ENCODE measurements at places on chromosomes 12 and 14.

GRCh38 chr12:34347367-34347766 lies 325.1 kb downstream of the ALG10 start:
- DNase-seq, result peak; percentile 28

DNA sequence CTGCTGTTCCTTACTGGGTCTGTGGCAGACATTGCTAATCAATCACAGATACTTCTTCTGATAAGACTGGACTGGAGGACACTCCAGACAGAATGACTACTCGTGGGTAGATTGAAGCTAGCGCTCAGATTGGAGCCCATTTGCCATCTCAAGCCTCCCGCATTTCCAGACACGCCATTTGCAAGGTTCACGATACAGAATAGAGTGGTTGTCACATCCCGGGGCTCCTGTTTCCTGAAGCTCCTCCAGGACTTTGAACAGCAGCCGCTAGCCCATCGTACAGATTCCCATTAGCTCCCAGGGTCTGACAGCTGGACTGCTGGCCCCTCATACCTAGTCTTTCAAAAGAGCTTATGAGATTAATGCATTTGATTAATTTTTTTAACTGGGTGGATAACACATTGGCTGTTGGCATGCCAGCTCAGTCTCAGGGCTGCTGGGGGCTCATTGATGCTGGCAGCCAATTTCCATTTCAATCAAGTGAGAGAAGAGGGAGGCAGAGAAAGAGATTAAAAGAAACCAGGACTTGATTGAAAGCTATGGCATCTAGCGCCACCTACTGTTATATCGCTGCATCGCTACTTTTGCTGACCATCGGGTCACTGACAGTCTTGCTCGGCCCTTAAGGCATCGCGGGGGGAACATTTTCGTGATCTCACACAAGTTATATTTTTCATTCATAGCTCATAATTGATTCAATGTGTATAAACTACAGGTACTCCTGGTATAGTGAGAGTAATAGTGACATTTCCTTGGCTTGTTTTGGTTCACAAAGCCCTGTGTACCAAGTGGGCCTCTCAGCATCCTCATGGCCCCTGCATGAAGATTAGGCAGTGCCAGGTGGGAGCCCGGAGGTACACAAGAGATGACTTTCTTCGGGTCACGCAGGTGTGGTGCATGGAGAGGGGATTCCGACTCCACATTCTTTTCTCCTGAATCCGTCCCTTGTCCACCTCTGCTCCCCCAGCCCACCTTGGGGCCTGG lies 78.6 kb downstream of the CCDC60 start:
- peak; percentile 75 for DNase-seq

DNA sequence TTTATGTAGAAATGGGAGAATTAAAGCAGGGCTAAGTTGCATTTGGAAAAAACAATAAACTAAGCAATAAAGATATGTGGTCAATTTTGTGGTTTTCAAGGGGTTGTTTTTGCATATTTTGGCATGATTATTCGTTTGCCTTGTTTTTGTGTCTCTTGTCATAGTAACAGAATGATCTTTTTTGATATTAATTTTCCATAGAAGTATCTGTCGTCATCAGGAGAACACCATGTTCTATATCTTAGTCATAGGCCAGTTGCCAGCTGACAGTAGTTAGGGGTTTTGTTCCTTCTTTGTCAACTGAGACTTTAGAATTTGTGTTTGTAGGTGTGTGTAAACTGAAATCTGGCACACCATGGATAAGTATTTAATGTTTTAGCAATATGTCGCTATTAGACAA lies 1354.8 kb downstream of the LRFN5 start:
- no peak for DNase-seq

GRCh38 chr14:63672417-63673180 lies 30.9 kb upstream of the WDR89 start:
- no peak for DNase-seq

- no peak for DNase-seq
These were observed 18.7 kb upstream of the YBX3 start for GRCh38 chr12:10741845-10742244.

- DNase-seq, result no peak
These were observed 18.6 kb upstream of the KRT77 start for GRCh38 chr12:52721838-52722470.

DNA sequence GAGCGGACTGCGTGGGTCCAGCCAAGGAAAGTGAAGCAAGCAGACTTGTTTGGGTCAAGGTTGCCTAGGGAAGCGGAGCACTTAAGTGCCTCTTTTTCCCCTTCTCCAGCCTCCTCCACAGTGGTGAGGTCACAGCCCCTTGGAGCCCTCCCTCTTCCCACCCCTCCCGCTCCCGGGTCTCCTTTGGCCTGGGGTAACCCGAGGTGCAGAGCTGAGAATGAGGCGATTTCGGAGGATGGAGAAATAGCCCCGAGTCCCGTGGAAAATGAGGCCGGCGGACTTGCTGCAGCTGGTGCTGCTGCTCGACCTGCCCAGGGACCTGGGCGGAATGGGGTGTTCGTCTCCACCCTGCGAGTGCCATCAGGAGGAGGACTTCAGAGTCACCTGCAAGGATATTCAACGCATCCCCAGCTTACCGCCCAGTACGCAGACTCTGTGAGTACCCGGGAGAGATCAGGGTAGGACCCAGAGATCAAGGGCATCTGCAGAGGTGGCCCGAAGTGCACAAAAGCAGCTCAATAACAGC lies at the start of gene TSHR:
TSS of gene TSHR (plus strand) at position 206 of the 526 bp plus-strand sequence. CDS start at position 266, 60 bp downstream.
- DNase-seq, result peak; percentile 31

- DNase-seq, result no peak
These were observed 174.2 kb upstream of the SLC38A2 start for GRCh38 chr12:46546634-46547273.

DNA sequence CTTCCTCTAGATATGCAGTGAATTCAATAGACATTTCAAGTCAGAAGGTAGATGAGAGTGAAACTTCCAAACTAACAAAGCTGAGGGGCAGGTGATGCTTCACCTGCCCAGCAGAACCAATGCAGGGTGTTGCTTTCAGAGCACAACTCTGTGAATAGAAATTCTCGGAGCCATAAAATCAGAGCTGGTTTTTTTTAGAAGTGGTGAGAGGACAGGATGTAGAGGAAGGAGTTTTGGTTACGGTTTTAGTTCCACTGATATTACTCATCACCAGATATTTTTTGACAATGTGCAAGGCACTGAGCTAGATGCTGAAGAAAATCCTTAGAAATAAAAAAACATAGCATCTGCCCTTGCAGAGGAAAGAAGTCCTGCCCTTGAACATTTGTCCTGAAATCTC lies 62.2 kb downstream of the BMP4 start:
- no peak for DNase-seq

GRCh38 chr14:59754256-59754655 lies 116.3 kb downstream of the RTN1 start:
- DNase-seq, result no peak

DNA sequence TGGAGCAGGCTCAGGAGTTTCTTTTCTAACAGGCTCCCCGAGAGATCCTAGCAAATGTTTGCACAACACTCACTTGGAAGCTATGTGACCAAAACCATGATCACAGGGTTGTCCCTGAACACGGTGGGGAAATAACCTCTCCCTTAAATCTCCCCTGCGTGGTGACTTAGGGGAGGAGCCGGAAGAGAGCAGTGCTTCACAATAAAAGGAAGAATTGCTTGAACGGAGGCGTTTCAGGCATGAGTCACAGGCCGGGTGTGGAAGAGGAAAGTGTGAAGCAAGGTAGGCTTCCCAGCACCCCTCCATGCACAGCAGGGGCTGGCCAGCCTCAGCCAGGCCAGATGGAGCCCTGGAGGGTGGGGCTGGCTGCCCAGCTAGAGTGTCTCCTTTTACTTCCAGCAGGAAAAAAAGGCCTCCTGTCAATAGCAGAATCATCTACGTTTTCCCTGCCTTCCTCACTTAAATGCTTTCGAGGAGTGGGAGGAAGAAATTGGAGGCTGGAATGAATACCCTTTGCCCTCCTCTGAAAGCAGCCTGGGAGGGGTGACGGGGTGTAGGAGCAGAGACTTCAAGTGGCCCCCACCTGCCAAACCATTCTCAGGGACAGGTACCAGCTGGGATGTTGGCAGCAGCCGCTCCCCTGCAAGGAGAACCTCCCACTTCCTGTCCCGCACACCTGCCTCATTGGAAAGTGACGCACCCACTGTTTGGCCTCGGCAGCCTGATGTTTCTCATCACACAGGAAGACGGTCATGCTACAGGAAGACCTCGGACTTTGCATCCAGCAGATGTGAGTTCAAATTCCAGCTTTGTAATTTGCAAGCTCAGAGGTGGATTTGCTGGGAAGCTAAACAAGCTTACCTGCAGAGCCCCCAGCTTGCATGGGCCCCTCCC lies 30.1 kb upstream of the PPP2R5C start:
- DNase-seq, result peak; percentile 87

GRCh38 chr12:47111392-47111778 lies 31.6 kb upstream of the AMIGO2 start:
- no peak for DNase-seq

GRCh38 chr12:131222329-131223139 lies 268.8 kb downstream of the ADGRD1 start:
- peak; percentile 50 for DNase-seq

DNA sequence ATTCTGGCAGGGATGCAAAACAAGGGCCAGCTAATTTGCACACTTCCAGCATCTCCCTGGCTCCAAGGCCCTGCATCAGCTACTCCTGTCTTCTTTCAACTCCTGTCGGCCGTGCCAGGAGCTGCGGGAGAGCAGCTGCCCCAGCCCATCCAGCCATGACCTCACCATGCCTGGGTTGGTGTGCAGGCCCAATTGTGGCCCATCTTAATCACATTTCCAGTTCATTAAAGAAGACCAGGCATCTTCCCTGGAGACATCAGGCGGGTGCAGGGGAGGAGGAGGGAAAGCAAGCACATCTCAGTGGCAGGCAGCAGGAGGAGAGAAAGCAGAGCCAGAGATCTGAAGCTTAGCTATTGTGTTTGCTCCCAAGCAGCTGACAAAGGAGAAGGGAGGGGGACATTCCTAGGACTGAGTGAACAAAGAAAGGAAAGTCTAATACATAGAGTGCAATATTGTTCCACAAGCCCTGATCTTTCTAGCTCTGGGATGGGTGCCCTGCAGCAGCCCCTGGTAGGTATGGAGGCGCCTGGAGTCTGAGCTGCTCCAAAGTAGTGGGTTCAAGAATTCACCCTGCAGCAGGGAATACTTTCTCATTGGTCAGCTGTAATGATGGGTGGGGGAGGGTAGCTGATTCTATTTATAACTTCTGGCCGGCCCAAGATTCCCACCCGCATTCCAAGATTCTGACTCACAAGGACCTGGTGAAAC lies 40.1 kb downstream of the VWF start:
- DNase-seq, result no peak

- no peak for DNase-seq
These were observed 657.8 kb downstream of the GALC start for GRCh38 chr14:87334997-87335685.

- DNase-seq, result no peak
These were observed 6.1 kb downstream of the TM7SF3 start for GRCh38 chr12:27008081-27008480.

DNA sequence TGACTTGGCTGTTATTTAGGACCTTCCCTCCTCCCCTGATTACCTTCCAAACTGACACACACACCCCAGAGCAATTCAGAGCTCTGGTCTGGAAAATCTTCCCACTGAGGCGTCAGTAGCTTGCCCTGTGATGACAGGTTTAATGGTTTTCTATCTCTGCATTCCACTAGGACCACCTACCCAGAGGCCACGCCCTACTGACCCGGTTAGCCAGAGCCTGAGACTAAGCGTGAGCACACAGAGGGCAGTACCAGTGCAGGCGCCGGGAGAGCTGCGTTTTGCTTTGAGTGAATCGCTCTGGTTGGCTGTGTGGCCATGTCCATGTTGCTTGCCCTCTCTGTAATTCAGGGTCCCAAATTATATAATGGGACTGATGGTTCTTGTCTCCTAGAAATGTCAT lies 36.2 kb upstream of the ATP2A2 start:
- no peak for DNase-seq

DNA sequence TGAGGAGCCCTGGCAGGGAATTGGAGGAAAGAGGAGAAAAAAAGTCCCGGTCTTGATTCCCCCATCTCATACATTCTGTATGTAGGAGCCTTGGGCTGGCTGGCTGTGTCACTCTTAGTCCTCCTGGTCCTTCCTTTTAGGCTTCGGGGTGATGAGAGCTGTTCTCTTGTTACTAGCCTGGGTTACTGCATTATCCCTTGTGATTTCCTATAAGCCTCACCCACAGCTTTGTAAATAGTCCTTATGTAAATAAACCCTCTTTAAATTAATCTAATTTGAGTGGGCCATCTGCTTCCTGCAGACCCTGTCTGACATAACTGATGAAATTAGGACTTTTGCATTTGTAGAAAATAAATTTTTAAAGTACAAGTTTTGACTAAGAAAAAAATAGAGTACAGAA lies 19.2 kb downstream of the DNM1L start:
- no peak for DNase-seq

GRCh38 chr14:50045837-50046236 lies 70.5 kb downstream of the VCPKMT start:
- no peak for DNase-seq

DNA sequence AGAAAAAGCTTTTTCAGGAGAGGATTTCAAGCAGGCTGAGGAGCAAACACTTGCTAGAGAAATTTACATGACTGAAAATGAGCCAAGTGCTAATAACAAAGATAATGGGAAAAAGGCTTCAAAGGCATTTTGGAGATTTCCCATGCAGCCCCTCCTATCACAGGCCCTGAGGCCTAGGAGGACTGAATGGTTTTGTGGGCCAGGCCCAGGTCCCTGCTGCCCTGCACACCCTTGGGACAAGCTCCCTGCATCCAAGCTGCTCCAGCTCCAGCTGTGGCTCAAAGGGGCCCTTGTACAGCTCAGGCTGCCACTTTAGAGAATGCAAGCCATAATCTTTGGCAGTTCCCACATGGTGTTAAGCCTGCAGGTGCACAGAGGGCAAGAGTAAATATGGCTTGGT lies 154.0 kb upstream of the LMNTD1 start:
- DNase-seq, result no peak

- no peak for DNase-seq
These were observed 661.0 kb downstream of the GALC start for GRCh38 chr14:87331991-87332390.

GRCh38 chr12:104668274-104668718 lies 211.5 kb downstream of the CHST11 start:
- no peak for DNase-seq

- DNase-seq, result no peak
These were observed 35.7 kb upstream of the PRMT8 start for GRCh38 chr12:3455312-3455711.

GRCh38 chr12:27987331-27987730 lies 14.8 kb upstream of the PTHLH start:
- DNase-seq, result no peak

- no peak for DNase-seq
These were observed 30.3 kb downstream of the EFCAB11 start for GRCh38 chr14:89924268-89924667.

DNA sequence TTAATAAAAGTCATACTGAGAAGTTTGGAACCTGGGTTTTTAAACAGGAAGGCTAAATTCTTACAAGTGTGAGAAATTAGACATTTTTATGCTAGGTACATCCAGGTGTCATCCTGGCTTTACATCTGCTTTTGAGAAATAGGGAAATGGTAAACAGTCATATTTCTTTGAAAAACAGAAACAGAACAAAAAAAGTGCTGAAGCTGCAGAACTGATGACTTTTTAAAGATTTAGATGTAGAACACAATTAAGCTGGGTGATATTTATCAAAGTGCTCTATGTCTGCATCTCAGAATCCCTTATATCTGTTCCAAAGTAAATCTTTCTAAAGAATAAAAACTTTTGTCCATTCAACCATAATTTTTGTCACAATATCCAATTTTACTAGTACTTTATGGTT lies 282.9 kb upstream of the ATXN7L3B start:
- no peak for DNase-seq

- DNase-seq, result no peak
These were observed 12.5 kb downstream of the P2RX7 start for GRCh38 chr12:121145221-121145620.
